ENCODE measurements at places on chromosomes 5 and 9. TPM values are rescaled to one million over a fixed set of nuclear protein-coding genes. Genes with fewer than 3 reads are reported as not detected.

GRCh38 chr9:137432687-137433348, 8.3 kb downstream of the ENTPD8 start:
- H3K27me3 ChIP-seq, result no peaks in the 10 kb centered on the region
- no peak overlapping the region for H3K27ac ChIP-seq
- no peaks in the 10 kb centered on the region for H3K36me3 ChIP-seq
- DNase-seq, result no peak

DNA sequence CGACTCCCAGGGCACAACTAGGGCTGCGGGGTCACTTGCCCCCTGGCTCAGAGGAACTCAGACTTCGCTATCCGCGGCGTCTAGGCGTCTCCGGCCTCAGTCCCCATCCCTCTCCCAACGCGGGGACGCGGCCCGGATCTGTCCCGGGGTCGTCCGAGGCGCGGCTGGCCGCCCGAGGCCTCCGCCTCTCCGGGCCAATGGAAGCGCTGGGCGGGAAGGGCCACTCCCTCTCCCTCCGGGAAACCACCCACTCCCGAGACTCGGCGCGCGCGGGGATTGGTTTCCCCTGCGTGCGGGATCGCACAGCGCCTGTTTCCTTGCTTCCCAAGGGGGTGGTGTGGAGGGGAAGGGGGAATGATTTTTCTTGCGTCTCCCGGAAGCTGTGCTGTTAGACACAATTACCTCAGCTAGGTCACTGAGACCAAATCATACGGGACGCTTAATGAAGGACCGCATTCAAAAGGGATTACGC, 38.3 kb downstream of the NR2F1 start:
- no peaks in the 10 kb centered on the region for H3K36me3 ChIP-seq
- peak overlapping the region; percentile 92 for H3K27ac ChIP-seq
- H3K4me3 ChIP-seq, result peak overlapping the region; percentile 44
- peaks cover 19% of the 10 kb centered on the region for H3K27me3 ChIP-seq
- DNase-seq, result peak; percentile 73
- peaks cover 7% of the 10 kb centered on the region for H3K4me1 ChIP-seq

GRCh38 chr5:3671337-3671736, 75.7 kb downstream of the IRX1 start:
- no peaks in the 10 kb centered on the region for H3K36me3 ChIP-seq
- no peak for DNase-seq
- peaks cover 5% of the 10 kb centered on the region for H3K27me3 ChIP-seq
- no peaks in the 10 kb centered on the region for H3K4me1 ChIP-seq

The GEMIN5 gene
- total RNA-seq, result 16.9 TPM

The IL7R gene
- total RNA-seq, result 0.54 TPM

DNA sequence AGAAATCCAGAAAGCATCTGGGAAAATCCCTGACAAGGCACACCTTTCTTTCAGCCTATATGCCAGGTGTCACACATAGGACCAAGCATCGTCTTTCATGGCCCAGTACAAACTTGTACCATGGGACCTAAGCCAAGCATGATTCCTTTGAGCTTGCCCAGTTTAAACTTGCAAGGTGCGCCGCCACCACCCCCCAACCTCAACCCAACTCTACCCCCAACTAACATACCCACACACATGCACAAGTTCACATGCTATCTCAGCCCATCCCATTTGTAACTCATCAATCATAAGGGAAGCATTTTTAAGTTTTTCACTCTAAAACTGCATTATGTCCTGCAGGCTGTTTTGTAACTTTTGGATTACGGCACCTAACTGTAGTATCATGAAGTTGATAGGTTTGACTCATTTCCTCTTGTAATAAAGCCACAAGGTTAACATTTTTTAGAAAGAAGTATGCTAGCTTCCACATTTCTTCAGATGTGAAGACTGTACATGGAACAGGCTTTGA, 145.9 kb upstream of the FST start:
- H3K36me3 ChIP-seq, result no peaks in the 10 kb centered on the region
- no peak overlapping the region for H3K4me3 ChIP-seq
- no peak overlapping the region for H3K27ac ChIP-seq
- no peaks in the 10 kb centered on the region for H3K4me1 ChIP-seq
- no peak for DNase-seq

The ACSL6 gene
- 0.80 TPM for total RNA-seq

DNA sequence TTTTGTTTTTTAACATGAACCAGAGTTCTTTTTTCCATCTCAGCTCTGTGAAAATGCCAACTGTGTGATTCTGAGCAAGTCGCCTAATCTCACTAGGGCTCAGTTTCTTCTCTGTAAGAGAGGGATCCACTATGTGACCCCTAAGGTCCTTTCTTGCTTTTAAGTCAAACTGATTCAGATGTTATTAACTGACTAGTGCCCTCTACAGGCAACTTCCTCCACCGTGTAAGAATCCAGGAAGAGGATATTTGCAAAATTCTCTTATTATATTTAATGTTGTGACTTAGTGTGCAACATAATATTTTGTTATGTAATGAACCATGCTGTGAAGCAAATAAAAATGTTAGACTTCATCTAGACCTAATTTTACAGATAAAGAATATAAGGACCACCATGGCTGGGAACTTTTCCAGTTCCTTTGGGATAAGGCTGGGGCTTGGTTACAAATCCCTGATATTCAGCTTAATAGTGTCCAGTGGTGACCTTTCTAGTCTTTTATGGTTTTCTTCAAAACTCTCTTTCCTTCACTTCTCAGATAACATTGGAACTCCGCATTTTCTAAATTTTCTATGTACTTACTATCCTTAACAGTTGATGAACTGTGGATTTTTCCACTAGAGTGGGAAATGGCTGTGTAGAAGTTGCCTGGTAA, 244.7 kb downstream of the PIK3R1 start:
- DNase-seq, result peak; percentile 51
- no peaks in the 10 kb centered on the region for H3K4me1 ChIP-seq
- H3K27ac ChIP-seq, result no peak overlapping the region
- H3K36me3 ChIP-seq, result no peaks in the 10 kb centered on the region
- H3K27me3 ChIP-seq, result no peaks in the 10 kb centered on the region

The C1QTNF3 gene
- 2.1 TPM for total RNA-seq

The EGFLAM gene
- 29.6 TPM for total RNA-seq

GRCh38 chr9:114124666-114125475, 25.8 kb upstream of the KIF12 start:
- peaks cover 12% of the 10 kb centered on the region for H3K36me3 ChIP-seq
- H3K27me3 ChIP-seq, result peaks cover 9% of the 10 kb centered on the region
- peaks cover 12% of the 10 kb centered on the region for H3K4me1 ChIP-seq
- no peak overlapping the region for H3K4me3 ChIP-seq
- no peak overlapping the region for H3K27ac ChIP-seq

- no peaks in the 10 kb centered on the region for H3K4me1 ChIP-seq
- H3K27me3 ChIP-seq, result peaks cover 5% of the 10 kb centered on the region
- no peak overlapping the region for H3K4me3 ChIP-seq
- no peak for DNase-seq
- no peak overlapping the region for H3K27ac ChIP-seq
- no peaks in the 10 kb centered on the region for H3K36me3 ChIP-seq
Measured at GRCh38 chr5:135317286-135317685, 81.7 kb downstream of the MACROH2A1 start.

- no peaks in the 10 kb centered on the region for H3K36me3 ChIP-seq
- no peak overlapping the region for H3K4me3 ChIP-seq
- H3K27me3 ChIP-seq, result peaks cover 1% of the 10 kb centered on the region
- peaks cover 12% of the 10 kb centered on the region for H3K4me1 ChIP-seq
- no peak for DNase-seq
- no peak overlapping the region for H3K27ac ChIP-seq
Measured at GRCh38 chr5:167720259-167720658, 571.2 kb upstream of the WWC1 start.

DNA sequence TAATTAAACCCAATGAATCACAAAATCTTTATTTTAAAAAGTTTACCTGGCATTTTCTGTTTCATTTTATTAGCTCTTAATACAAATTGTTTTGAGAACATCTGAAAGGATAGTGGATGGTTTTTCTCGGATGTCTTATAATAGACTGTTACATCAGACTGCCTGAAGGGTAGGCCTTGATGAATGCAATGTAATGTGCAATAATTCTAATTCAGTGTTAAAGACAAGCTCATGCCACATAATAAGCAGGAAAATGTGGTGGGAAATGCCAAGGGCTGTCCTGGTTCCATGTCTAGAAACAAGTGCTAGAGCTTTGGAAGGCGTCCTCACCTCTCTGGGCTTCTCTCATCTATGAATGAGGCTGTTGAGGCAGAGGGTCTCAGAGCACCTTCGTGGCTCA, 148.1 kb downstream of the DEPDC1B start:
- no peaks in the 10 kb centered on the region for H3K27me3 ChIP-seq
- no peak overlapping the region for H3K27ac ChIP-seq
- no peak for DNase-seq

The CER1 gene
- 5.2 TPM for total RNA-seq

GRCh38 chr5:158947846-158948245, 151.9 kb downstream of the EBF1 start:
- peaks cover 14% of the 10 kb centered on the region for H3K4me1 ChIP-seq
- peaks cover 5% of the 10 kb centered on the region for H3K27me3 ChIP-seq
- no peak overlapping the region for H3K4me3 ChIP-seq
- no peaks in the 10 kb centered on the region for H3K36me3 ChIP-seq
- no peak for DNase-seq

DNA sequence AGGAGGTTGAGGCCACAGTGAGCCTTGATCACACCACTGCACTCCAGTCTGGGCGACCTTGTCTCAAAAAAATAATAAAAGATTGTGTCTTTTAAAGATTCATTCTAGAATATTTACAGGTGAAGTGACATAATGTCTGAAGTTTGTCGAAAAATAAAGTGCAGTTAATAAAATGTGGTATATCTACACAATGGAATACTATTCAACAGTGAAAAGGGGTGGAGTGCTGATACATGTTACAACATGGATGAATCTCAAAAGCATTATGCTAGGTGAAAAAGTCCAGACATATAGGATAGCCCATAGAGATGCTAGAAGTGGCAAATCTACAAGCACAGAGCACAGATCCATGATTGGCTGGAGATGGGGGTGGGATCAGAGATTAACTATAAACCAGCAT, 101.9 kb downstream of the PAX5 start:
- no peaks in the 10 kb centered on the region for H3K36me3 ChIP-seq
- peak overlapping the region; percentile 13 for H3K4me3 ChIP-seq
- no peak for DNase-seq
- no peaks in the 10 kb centered on the region for H3K4me1 ChIP-seq
- H3K27ac ChIP-seq, result no peak overlapping the region
- peaks cover 5% of the 10 kb centered on the region for H3K27me3 ChIP-seq

The OR1L6 gene
- total RNA-seq, result not detected

DNA sequence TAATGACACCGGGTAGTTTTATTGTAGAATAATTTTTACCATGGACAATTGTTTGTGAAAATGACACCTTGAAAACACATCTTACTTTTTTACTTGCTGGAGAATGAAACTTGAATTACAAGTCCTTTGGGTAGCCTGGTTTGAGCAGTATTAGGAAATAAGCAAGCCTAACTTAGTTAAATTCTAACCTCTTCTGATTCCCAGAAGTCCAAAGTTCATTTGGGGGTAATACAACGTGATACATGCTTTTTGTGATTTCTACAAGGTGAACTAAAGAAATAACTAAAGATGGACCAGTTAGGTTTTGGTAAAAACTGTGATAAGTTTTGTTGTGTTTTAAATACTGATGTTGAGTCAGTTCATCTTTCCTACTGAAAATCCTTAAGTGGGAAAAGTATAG, 135.4 kb upstream of the DMRT1 start:
- peaks cover 4% of the 10 kb centered on the region for H3K27me3 ChIP-seq
- H3K4me1 ChIP-seq, result peaks cover 12% of the 10 kb centered on the region
- H3K27ac ChIP-seq, result no peak overlapping the region
- no peak overlapping the region for H3K4me3 ChIP-seq

The FXN gene
- total RNA-seq, result 14.4 TPM

The ACOT12 gene
- not detected for total RNA-seq

DNA sequence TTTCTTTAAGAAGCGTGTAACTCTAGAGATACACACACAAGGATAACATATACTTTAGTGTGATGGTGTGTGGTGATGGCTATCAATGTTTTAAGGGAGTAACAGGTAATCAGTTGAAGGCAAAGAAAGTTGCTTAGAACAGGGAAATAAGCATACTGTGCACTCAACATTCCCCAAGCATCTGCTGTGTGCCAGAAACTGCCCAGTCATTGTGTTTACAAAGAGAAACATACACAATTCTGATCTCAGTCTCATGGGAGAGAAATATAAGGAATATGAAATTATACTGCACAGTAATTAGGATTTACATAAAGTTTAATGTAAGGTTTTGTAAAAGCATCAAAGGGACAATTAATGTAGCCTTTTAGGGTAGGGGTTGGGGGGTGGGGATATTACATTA, 224.1 kb upstream of the TYRP1 start:
- H3K27me3 ChIP-seq, result no peaks in the 10 kb centered on the region
- H3K4me1 ChIP-seq, result no peaks in the 10 kb centered on the region
- no peak overlapping the region for H3K4me3 ChIP-seq
- no peak overlapping the region for H3K27ac ChIP-seq
- H3K36me3 ChIP-seq, result no peaks in the 10 kb centered on the region

DNA sequence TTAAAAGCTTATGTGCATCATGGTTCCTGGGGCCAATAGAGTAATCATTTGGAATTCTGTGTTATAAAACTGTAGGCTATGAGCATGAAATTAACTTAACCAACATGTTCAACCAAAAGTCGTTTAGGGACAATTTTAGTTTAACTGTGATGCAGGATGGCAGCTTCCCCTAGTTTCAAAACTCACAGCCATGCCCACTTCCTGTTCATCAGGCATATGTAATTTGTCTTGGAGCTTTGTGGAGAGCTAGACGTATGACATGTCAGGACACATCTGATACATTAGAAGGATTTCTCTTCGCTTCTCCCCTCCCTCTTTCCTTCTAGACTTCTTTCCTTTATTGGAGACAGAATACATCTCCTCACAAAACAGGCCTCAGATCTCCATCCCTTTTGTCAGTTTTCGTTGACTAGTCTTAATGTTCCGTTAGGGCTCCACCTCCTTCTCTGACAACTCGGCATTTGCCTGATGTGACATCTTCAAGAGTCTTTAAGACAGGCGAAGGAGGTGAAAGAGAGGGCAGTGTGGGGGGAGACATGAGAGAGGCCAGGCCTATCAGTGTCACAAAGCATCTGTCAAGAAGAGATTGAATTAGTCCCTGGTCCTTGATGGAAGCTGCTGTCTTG, 176.0 kb downstream of the MSX2 start:
- no peak overlapping the region for H3K27ac ChIP-seq
- H3K27me3 ChIP-seq, result no peaks in the 10 kb centered on the region
- H3K36me3 ChIP-seq, result no peaks in the 10 kb centered on the region
- DNase-seq, result no peak
- H3K4me3 ChIP-seq, result no peak overlapping the region
- H3K4me1 ChIP-seq, result peaks cover 8% of the 10 kb centered on the region

The TMEM174 gene
- total RNA-seq, result not detected

- no peak overlapping the region for H3K27ac ChIP-seq
- no peak overlapping the region for H3K4me3 ChIP-seq
- peaks cover 12% of the 10 kb centered on the region for H3K4me1 ChIP-seq
Measured at GRCh38 chr5:139847790-139848507, 52.3 kb downstream of the PSD2 start.

DNA sequence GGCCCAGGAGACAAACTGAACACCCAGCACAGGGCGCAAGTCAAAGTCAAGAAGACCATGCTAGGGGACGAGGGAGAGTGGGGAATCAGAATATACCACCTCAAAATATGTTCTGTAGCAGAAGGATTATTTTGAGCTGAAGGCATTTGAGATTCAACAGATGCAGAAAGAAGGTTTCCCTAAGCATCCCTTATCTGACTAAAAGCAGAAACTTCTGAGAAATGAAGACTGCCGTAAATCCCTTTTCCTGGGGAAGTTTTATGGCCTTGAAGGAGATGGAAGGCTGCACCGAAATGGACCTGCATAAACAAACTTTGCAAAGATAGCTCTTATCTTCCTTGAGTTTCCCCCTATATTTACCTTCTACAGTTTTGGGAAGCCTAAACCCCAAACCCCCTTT, 72.8 kb downstream of the PTTG1 start:
- H3K4me3 ChIP-seq, result no peak overlapping the region
- H3K27me3 ChIP-seq, result peaks cover 1% of the 10 kb centered on the region
- DNase-seq, result no peak
- H3K36me3 ChIP-seq, result no peaks in the 10 kb centered on the region
- H3K27ac ChIP-seq, result no peak overlapping the region

Data from endothelial cell (in vitro differentiated cells).